ENCODE measurements at places on chromosomes 2 and 18. TPM values are rescaled to one million over a fixed set of nuclear protein-coding genes. Genes with fewer than 3 reads are reported as not detected.

FAM117B gene
- total RNA-seq = 8.4 TPM

PLA2R1 gene
- 28.8 TPM for total RNA-seq

IL36RN gene
- not detected for total RNA-seq

CYP20A1 gene
- 24.8 TPM for total RNA-seq

RBBP8 gene
- total RNA-seq = 13.1 TPM

LDLRAD4 gene
- total RNA-seq = 112 TPM

- H3K27me3 ChIP-seq = no peaks in the 10 kb centered on the region
- DNase-seq = no peak
- H3K4me3 ChIP-seq = no peak overlapping the region
- no peaks in the 10 kb centered on the region for H3K4me1 ChIP-seq
- no peak overlapping the region for H3K27ac ChIP-seq
Measured at GRCh38 chr2:238742066-238742465, 105.8 kb upstream of the TWIST2 start.

GRCh38 chr2:38719706-38720105 is 31.5 kb downstream of the SRSF7 start:
- H3K36me3 ChIP-seq = peaks cover 1% of the 10 kb centered on the region
- H3K4me1 ChIP-seq = no peaks in the 10 kb centered on the region
- H3K27ac ChIP-seq = no peak overlapping the region
- H3K27me3 ChIP-seq = no peaks in the 10 kb centered on the region

DNA sequence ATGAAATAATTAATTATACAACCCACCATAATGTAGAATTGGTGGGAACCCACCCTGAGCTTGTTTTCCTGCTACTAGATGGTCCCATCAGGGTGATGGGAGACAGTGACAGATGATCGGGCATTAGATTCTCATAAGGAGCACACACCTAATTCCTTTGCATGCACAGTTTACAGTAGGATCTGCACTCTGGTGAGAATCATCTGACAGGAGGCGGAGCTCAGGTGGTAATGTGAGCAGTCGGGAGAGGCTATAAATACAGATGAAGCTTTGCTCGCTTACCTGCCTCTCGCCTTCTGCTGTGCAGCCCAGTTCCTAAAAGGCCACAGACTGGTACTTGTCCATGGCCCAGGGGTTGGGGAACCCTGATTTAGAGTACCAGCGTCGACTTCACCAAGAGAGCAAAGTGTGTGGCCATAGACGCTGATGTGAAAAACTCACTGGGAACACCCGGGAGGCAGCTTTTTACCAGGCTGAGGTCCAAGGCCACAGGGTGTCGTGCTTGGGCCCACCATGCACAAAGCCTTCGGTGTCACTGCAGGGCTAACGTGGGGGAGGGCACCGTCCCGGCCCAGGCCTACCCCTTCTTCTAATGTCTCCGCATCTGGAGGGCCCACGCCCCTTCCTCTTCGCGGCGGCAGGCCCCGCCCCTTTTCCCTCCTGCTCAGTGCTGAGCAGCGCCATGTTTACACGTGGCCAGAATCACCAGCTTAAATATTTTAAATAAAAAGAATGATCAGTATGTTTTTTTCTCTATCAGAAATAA is 296.8 kb upstream of the HDAC4 start:
- no peaks in the 10 kb centered on the region for H3K27me3 ChIP-seq
- peak; percentile 24 for DNase-seq
- no peaks in the 10 kb centered on the region for H3K36me3 ChIP-seq
- no peak overlapping the region for H3K4me3 ChIP-seq
- H3K27ac ChIP-seq = no peak overlapping the region
- no peaks in the 10 kb centered on the region for H3K4me1 ChIP-seq

- H3K4me1 ChIP-seq = no peaks in the 10 kb centered on the region
- no peak for DNase-seq
- H3K36me3 ChIP-seq = no peaks in the 10 kb centered on the region
- no peak overlapping the region for H3K4me3 ChIP-seq
- H3K27me3 ChIP-seq = no peaks in the 10 kb centered on the region
Measured at GRCh38 chr2:105112345-105112744, 74.5 kb downstream of the MRPS9 start.

DNA sequence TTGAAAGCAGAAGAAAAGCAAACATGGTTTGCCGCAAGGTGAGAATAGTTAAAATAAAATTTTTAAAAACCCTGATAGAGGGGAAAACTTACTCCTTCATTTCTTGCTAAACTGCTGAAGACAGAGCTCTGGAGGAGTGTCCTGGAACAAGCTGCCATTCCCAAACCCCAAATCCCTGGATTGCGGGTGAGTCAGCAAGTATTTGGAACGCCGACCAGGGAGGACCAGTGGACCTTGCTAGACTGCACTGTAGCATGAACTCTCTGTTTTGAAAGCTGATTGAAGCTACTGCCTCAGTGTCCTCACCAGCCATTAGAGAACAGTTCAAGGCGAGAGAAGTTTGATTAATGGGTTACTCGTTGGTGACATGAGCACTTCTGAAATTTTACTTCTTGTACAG is 99.4 kb upstream of the RASGRP3 start:
- no peak overlapping the region for H3K4me3 ChIP-seq
- H3K27ac ChIP-seq = peak overlapping the region; percentile 5
- no peaks in the 10 kb centered on the region for H3K36me3 ChIP-seq
- peak; percentile 58 for DNase-seq

GRCh38 chr2:23649819-23650218 is 264.8 kb downstream of the KLHL29 start:
- no peak for DNase-seq
- no peaks in the 10 kb centered on the region for H3K4me1 ChIP-seq
- H3K36me3 ChIP-seq = no peaks in the 10 kb centered on the region
- no peak overlapping the region for H3K4me3 ChIP-seq
- no peak overlapping the region for H3K27ac ChIP-seq
- H3K27me3 ChIP-seq = no peaks in the 10 kb centered on the region

DNA sequence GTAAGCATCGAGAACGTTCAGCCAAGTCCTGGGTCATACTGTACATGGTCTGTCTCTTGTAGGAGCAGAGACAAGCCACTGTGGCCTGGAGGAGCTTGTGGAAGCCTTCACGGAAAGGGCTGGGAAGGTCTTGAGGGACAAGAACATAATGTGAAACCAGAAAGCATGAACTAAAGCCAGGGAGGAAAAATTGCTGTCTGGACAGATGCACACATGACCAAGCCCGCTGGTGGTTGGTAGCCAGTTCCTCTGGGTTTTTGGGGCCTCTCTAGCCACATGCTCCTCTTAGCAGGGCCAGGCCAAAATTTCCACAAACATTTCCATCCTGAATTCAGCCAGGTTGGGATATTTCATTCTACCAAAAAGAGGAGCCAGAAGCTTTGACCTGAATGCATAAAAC is 196.2 kb upstream of the SIX2 start:
- H3K27ac ChIP-seq = no peak overlapping the region
- H3K4me1 ChIP-seq = no peaks in the 10 kb centered on the region
- no peaks in the 10 kb centered on the region for H3K27me3 ChIP-seq
- DNase-seq = no peak
- no peaks in the 10 kb centered on the region for H3K36me3 ChIP-seq

- H3K4me3 ChIP-seq = no peak overlapping the region
- no peak for DNase-seq
- peaks cover 2% of the 10 kb centered on the region for H3K36me3 ChIP-seq
- no peak overlapping the region for H3K27ac ChIP-seq
Measured at GRCh38 chr2:70061317-70061716, 26.0 kb upstream of the PCBP1 start.

DNA sequence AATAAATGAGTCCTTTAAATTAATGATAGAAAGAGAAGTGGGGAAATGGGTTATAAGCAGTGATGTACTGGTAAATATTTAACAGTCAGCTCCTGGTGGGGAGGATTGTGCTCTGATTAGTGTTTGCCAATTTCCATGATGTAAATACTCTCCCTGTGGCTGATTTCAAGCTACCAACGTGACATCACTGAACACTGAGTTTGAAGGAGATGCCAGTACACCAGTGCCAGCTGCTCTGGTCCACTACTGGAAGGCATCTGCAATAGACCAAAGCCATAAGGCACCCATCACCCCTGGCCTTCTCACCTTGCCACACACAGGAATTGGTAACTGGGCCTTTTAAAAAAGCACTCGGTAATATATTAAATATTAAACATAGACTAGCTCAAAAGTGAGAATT is 77.7 kb downstream of the TGOLN2 start:
- H3K27ac ChIP-seq = no peak overlapping the region
- H3K4me1 ChIP-seq = no peaks in the 10 kb centered on the region
- H3K27me3 ChIP-seq = no peaks in the 10 kb centered on the region
- DNase-seq = no peak
- H3K4me3 ChIP-seq = no peak overlapping the region
- H3K36me3 ChIP-seq = no peaks in the 10 kb centered on the region

DNA sequence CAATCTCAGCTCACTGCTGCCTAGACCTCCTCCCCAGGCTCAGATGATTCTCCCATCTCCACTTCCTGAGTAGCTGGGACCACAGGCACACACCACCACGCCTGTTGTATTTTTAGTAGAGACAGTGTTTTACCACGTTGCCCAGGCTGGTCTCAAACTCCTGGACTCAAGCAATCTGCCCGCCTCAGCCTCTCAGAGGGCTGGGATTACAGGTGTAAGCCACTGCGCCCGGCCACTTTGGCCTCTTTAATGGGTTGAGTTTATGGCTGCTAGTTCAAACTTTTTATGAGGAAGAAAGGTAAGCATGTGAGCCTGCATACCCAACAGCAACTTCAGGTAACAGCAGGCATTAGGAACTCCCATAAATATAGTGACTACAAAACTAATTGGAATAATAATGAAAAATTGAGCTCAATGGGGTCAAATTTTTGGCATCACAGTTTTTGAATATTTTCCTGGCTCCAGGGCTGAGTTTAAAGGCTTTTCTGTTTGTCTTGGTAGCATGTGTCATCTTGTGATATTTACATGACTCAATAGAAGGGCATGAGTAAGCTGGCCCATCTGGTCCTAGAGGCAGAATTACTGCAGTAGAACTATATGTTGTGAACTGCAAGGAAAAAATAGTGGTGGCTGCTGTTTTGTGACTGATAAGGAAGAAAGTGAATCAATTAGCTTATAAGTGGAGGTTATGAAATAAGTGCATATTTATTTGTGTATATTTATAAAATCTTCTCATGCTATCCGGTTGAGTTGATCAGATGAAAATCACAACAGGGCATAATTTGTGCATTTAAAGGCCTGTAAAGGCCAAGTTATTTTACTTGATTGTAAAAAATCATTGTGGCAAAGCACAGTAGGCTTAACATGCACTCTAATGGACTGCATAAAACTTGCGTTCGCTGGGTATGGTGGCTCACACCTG is 24.8 kb downstream of the GALM start:
- H3K27me3 ChIP-seq = no peaks in the 10 kb centered on the region
- no peak for DNase-seq
- no peak overlapping the region for H3K27ac ChIP-seq
- peaks cover 3% of the 10 kb centered on the region for H3K36me3 ChIP-seq
- no peak overlapping the region for H3K4me3 ChIP-seq

- no peaks in the 10 kb centered on the region for H3K36me3 ChIP-seq
- H3K4me1 ChIP-seq = no peaks in the 10 kb centered on the region
- no peaks in the 10 kb centered on the region for H3K27me3 ChIP-seq
- DNase-seq = no peak
- H3K27ac ChIP-seq = no peak overlapping the region
Measured at GRCh38 chr18:58338961-58339592, 289.8 kb downstream of the ALPK2 start.

DNA sequence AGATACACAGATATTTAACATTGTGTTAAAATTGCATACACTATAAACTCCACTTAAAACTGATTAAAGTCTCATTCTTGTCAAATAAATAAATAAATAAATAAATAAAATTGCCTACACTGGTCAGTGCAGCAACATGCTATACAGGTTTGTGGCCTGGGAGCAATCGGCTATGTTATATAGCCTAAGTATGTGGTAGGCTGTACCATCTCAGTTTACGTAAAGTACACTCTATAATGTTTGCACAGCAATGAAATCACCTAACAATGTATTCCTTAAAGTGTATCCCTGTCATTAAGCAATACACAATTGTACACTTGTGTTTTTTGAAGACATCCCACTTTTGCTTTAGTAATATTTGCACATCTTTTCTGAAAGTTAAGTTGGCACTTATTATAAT is 337.7 kb upstream of the SETBP1 start:
- H3K27ac ChIP-seq = no peak overlapping the region
- H3K4me1 ChIP-seq = no peaks in the 10 kb centered on the region
- no peak for DNase-seq

DNA sequence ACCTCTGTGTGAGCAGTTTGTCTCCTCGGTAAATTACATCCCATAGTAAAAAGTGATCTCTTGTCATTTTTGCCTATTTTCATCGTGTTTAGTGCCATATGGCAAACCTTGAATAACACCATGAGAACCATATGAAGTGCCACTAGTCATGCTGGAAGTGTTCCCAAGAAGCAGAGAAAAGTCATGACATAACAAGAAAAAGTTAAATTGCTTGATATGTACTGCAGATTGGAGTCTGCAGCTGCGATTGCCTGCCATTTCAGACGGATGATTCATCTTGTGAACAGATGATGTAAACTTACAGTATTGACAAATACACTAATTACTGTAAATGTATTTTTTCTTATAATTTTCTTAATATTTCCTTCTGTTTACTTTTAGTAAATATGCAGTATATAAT is 846.7 kb downstream of the BCL11A start:
- DNase-seq = no peak
- H3K36me3 ChIP-seq = no peaks in the 10 kb centered on the region
- H3K4me3 ChIP-seq = no peak overlapping the region
- no peak overlapping the region for H3K27ac ChIP-seq
- no peaks in the 10 kb centered on the region for H3K4me1 ChIP-seq

DNA sequence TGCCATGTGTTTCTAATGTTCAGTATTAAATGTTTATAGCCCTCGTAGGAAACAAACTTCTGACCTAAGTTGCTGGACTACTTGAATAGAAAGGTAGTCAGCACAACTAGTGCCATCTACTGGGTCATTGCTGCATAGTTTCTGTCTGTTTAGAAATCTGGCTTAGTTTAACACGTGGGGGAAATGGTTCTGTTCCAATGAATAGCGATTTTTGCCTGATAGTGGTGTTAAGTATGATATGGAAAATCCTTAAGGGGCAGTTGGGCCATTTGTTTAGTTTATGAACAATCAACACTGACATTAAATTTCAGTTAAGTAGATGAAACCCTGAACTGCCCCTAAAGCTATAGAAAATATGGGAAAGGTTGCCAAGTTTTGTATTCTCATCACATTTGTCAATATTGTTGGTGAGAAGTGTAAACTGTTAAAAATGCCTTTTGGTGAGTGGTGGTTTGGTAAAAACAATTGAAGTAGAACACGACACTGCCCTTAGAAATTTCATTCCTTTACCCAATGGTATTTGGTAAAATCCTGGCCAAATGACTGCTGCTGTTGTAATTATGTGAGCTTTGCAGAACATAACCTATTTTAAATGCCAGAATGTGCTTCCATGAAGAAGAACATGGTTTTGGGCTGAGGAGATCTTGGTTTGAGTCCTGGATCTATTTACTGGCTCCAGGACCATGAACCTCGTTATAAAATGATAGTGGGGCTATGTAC is 13.2 kb downstream of the NABP1 start:
- no peak overlapping the region for H3K4me3 ChIP-seq
- no peaks in the 10 kb centered on the region for H3K36me3 ChIP-seq
- no peak overlapping the region for H3K27ac ChIP-seq
- no peaks in the 10 kb centered on the region for H3K27me3 ChIP-seq
- H3K4me1 ChIP-seq = peaks cover 6% of the 10 kb centered on the region

All from aorta (tissue), 5 donors.